ENCODE measurements at places on chromosomes 6 and 20.
A peak's percentile ranks its signal among the peaks of the same experiment; 100 is the strongest.

DNA sequence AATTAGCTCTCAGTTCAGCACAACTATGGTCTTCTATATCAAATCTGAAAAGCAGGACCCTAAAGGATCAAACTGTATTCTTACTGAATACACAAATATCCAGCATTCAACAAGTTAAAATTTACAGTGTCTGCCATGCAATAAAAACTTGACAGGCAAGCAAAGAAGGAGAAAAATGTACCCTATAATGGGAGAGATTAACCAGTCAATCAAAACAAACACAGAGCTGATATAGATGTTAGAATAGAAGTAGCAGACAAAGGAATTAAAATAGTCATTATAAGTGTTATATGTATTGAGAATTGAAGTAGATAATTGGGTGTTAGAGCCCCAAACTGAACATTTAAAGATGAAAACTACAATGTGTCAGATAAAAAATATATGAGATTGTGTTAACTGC, 914.9 kb downstream of the EPHA7 start:
- DNase-seq, result no peak

GRCh38 chr20:1392443-1392692, 486 bp downstream of the FKBP1A start:
- DNase-seq, result no peak

DNA sequence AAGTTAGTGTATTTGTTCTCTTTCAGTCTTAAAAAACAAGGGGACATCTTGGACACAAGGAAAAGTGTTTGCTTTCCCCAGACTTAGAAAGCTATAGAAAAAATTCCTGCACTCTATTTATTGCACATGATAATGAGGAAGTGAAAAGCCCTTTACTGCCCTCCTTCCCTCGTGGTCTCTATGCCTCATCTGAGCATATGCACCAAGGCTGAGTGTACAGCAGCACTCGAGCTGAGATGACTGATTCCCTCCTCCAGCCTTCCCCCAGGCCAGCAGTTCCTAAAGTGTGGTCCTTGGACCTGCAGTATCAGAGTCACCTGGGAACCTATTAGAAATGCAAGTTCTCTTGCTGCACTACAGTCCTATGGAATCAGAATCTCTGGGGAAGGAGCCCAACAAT, 14.3 kb upstream of the LAMP5 start:
- DNase-seq, result no peak

GRCh38 chr6:46876126-46876525, 45.6 kb downstream of the ADGRF5 start:
- DNase-seq, result no peak

- DNase-seq, result no peak
These were observed 49.9 kb upstream of the TMEM30A start for GRCh38 chr6:75334266-75335040.

- DNase-seq, result no peak
These were observed 172.7 kb downstream of the TTLL2 start for GRCh38 chr6:167497428-167498056.

- DNase-seq, result no peak
These were observed 2.1 kb downstream of the MAFB start for GRCh38 chr20:40686893-40687292.

GRCh38 chr6:130204322-130204721, 18.4 kb downstream of the SAMD3 start:
- DNase-seq, result no peak

- DNase-seq, result no peak
These were observed 859.8 kb downstream of the MAFB start for GRCh38 chr20:39829256-39829655.

DNA sequence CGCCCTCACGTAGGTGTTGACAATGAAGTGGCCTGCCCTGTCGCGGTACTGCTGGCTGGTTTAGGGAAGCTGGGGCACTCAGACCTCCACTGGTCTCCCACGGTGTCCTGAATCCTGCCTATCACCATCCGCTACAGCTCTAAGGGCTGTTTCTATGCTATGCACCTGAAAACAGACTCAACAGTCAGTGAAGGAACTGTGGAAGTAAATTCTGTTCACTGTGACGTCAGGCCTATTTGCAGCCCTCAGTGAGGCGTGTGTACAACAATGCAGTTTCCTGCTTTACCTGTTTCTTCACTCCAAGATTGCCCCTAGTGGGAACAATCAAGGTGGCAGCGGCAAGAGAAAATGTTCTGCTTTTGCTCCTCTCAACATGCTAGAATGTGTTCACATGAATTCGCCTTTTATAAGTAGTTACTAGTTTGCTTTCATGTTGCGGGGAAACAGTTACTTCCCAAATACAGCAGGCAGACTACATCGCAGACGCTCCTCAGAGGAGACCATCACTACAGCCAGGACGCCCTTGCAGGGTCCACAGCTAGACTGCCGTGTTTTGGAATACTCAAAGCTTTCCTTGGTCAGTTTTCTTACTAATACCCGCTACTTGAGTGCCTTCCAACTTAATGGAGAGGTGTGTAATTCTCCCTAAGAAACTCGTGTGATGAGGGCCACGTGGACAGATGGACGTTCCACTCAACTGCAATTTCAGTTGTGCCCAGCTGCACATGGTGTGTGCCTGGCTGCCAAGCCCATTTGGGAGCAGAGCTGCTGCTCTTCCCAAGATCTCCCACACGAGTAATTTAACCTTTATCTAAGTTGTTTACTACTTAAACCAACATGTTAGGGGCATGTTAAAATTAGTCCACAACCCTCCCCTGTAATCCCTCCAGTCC, 25.4 kb downstream of the DIDO1 start:
- no peak for DNase-seq

GRCh38 chr20:64191002-64191401, 26.8 kb downstream of the MYT1 start:
- DNase-seq, result no peak

DNA sequence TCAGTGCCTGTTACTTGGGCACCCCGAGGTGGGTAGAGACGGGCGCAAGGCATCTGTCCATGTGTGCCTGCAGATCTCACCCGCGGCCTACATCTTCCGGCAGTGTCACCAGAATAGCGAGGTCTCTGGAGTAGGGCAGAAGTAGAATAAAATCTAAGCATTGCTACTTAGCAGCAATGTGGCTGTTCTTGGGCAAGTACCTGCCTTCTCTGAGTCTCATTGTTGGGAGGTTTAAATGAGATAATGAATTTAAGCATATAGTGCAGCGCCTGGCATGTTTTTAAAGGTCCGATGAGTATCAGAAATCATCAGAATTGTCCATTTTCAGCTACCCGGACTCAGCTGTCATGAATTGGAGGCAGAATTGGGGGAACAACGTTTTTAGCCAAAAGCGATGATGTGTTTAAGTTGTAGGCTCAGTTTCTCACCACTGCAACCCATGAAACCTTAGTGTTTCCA, 800 bp downstream of the ABCC10 start:
- DNase-seq, result no peak

- DNase-seq, result no peak
These were observed 678.1 kb downstream of the KIF16B start for GRCh38 chr20:15895126-15895525.

DNA sequence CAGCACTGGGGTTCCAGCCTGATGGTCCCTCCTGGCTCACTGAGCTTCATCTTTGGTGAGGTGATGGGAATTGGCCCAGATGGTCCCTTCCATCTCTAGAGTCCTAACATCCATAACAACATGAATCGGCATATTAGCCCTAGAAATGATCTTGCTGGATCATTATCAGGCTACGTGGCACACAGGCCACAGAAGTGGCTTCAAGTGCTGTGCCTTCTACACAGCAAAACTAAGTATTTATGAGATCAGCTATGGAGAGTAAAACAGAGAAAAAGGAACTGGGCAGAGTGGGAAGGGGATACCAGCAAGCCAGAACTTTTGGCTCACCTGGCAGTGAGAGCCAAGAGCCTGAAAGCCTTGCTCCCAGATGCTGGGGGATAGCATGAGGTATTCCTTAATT, 116.9 kb downstream of the TRERF1 start:
- no peak for DNase-seq

DNA sequence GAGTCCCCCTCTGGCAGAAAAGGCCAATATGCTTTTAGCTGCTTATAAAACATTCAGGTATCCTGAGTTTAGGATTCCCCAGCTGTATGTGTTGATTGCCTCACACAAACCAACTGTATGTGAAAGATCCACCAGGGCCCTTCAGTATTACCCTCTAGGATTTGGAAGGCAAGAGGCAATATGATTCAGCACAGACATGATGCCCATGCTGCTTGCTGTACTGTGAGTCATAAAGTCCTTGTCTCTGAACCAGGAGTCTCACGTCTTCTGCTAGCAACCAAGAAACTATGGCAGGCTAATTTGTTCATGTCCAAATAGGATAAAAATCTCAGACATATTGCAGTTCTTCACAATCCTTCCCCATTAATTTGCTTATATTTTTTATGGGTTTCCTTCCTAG, 789.2 kb upstream of the SLC35B3 start:
- DNase-seq, result no peak

DNA sequence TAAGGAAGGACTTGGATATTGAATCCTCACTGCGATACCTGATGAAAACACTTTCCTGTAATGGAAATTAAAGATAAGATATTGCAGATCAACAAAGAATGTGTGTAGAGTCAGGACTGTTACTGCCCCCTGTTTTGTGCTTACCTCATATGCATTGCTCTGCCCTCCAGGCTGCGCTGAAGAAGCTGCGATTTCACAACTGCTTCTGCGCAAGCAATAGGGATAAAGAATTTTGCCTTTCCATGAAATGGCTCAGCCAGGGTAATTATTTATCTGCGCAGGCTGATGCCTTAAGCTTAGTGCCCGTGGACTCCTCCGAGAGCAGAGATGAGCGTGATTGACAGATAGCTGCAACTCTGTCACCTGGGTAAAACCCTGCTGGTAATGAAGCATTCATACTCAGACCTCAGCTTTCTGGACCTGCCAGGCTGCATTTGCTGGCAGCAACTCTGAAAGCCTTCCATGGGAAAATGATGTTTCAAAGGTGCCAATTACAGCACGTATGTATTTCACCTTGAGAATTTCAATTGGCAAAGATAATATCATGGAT, 370.6 kb downstream of the SAMD5 start:
- no peak for DNase-seq

- no peak for DNase-seq
These were observed 26.3 kb downstream of the FAM50B start for GRCh38 chr6:3875486-3875885.

DNA sequence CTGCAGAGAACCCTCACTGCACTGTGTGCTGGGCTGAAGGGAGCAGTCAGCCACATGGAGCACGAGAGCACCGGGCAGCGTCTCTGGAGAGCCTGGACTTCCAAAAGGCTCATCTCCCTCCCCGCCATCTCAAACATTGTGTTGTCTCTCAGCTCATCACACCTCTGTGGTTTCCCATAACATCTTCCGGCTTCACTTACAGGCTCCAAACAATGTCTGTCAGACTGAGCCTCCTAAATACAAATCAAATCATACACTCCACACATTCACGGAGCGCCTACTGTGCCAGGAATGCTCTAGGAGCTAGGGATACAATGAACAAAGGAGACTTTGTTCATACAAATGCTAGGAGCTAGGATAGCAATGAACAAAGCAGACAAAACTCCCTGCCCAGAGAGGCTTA, 398.0 kb downstream of the RNGTT start:
- DNase-seq, result no peak

DNA sequence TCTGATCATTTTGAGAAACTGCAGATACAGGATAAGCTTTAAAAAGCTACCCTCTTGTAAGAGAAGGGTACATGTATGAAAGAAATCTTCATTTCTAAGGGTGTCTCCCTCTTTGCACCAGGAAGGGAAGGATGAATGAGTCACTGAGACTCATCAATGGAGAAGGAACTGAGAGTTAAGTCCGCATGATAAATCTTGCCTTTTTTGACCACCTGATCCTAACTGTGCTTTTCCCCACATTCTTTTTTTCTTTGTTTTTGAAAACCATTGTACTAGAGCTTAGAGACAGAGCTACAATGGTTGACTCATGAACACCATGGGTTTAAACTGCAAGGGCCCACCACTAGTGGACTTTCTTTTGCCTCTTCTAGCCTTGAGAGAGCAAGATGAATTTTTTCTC, 353.0 kb upstream of the RGS17 start:
- no peak for DNase-seq

DNA sequence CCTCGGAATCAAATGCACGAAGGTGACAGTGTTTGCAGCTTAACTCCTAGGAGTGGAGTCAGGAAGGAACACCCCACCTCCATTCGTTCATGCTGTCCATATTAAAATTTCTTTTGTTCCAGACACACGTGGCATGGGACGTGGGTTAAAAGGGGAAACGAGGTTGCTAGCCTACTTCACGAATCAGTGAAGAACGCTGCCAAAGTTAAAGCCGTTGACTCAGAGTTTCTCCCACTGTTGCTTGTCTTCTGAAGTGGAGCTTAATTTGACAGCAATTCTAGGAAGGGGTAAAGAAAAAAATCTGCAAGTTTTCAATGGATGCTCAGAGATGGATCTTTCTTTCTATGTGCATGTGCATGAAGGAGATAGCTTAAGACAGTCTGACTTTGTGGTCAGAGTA, 499.1 kb downstream of the CD83 start:
- no peak for DNase-seq

GRCh38 chr6:166494757-166495486, 91.6 kb downstream of the RAMACL start:
- DNase-seq, result peak; percentile 66

GRCh38 chr20:57457243-57458095, 66.3 kb downstream of the RBM38 start:
- no peak for DNase-seq

DNA sequence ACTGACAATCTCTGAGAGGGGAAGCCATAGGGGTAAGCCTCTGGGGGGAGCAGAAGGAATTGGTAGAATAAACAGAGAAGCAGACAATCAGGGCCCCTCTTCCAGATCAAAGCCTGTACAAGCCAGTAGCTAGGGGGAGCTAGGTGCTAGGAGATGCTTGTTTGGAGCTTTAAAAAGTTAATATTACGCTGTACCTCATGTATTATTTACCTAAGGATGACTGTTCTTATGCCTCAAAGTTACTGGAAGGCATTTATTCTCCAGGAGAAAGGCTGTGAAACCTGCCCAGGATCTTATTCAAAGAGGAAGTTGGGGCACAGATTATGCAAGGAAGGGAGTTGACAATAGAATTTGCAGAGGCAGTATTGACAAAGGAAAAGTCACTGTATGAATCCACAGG, 111.8 kb upstream of the SLC35F1 start:
- DNase-seq, result no peak

DNA sequence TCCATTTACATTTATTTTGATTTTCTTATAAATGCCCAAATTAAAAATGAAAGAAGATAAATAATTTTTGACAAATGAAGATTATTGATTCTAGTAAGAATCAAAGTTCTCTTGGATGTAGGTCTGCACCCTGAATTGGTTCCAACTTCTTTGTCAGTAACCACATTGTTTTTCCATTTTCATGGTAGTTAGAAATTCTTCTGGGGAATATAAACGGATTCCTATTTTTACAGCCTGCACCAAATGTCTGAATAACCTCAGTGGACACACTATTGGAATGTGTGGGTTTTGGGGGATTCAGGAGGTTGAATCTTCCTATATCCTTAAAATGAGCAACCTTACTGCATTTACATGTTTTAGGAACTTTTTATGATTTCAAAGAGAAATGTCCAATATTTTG, 1085.3 kb upstream of the MAP3K7 start:
- no peak for DNase-seq

GRCh38 chr6:147787417-147787816, 278.9 kb downstream of the SAMD5 start:
- no peak for DNase-seq

GRCh38 chr20:21450572-21450971, 53.2 kb upstream of the NKX2-4 start:
- no peak for DNase-seq

- no peak for DNase-seq
These were observed 115.2 kb upstream of the NXT1 start for GRCh38 chr20:23235173-23236027.

All from stimulated activated naive CD4-positive, alpha-beta T cell treated with Interleukin-2 at 50 U/mL for 16 hours (primary cell).